ENCODE measurements at places on chromosomes 1 and 21.

DNA sequence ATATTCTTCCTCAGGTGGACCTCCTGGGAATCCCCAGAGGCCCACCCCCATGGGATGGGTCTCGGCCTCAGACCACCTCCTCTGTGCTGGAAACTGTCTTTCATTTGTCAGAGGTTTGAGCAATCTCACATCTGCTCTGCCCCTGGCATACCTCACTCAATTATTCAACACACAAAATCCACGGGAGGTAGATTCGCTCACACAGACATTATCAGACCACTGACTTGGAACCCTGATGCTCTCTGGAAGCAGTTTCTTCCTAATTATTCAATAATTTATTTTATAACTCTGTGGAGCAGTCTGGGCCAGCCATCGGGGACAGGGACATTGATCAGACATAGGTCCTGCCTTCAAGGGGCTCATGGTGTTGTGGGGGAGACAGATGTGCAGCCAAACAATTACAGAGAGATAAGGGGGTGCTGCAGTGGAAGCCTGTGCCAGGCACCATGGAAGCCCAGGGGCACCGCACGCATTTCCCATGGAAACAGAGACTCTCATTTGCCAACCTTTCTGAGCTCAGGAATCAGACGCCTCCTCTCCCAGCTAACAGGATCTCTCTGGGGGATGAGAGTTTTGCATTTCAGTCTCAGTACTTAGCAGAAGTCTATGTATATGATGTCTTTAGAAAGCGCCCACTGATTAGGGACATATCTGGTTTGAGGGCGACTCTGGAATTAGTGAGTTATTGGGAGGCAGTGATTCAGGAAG, 96.5 kb downstream of the HMGB4 start:
- DNase-seq: no peak

- no peak for DNase-seq
Measured at GRCh38 chr1:156880473-156880872, 13.0 kb upstream of the PEAR1 start.

DNA sequence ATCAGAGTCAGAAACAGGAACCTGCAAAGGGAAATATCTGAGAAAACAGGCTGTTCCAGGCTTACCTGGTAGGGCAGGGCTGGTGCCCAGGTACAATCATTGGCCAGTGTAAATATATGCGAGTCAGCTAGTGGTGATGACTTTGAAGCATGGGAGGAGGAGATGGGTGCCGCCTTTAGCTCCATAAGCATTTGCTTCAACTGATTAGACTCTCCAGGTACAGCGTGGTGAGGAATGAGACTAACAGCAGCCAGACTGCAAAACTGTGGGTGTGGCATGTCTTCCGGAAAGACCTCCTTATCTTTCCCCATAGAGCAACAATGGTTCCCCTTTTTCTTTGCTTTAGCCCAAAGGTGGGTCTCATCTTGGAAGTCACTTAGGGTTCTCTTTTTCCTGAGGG, 137.2 kb downstream of the LRIG2 start:
- DNase-seq: no peak

GRCh38 chr1:193419295-193419694, 232.9 kb upstream of the B3GALT2 start:
- no peak for DNase-seq

DNA sequence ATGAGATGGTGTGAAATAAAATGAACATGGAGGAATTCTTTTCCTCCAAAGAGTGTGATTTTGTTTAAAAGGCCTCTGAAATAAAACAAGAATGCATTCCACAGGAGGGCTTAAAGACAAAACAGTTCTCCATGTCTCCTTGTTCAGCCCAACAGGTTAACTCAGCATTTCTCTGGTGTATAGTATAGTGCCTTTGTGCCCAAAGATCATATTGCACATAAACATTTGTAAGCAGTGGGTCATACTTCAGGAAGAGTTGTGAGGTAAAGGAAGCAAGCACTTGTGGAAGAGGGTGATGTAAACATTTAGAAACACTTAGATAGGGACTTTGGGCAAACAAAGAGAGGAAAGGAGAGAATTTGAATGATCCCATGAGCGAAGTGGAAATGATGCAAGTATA, 433.9 kb downstream of the SIPA1L2 start:
- no peak for DNase-seq

DNA sequence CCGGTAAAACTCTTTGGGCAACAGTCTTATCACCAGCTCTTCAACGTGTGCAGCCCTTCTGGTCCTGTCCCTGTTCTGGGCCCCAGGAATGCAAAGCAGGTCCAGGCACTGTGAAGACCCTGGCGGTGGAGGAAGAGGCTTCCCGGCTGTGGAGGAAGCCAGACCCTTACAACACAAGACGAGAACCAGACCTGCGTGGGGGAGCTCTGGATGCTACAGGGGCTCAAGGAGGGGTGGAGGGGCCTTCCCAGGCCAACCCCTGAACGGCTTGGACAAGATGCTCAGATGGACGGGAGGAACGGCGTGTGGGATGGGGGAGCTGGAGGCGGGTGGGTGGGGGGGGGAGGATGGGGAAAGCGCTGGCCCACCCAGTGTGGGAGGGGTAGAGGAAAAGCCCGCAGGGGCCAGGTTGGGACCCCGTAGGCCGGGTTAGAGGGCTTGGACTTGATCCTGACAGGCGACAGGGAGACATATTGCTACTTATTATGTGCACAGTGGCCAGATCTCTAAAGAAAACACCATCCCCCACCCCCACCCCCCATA, 5.1 kb upstream of the OLIG2 start:
- DNase-seq: no peak

- no peak for DNase-seq
Measured at GRCh38 chr1:230822092-230822581, 46.2 kb downstream of the C1orf198 start.

- DNase-seq: no peak
Measured at GRCh38 chr1:42970143-42970542, 11.5 kb upstream of the SLC2A1 start.

DNA sequence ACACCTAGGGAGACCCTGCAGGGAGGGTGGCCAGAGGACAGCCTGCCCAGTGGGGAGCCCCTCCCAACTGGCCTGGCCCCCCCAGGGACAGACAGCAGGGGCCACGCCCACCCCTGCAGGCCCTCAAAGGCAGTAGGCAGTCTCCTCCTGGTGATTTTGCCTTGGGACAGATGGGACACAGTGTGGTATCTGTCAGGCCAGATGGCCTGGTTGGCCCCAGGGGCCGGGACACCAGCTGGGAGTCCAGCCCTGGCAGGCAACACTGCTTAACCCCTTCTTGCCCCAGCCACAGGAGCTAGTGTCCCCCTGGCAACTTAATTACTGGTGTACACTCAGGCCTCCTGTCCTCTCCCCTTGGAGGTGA, 17.8 kb downstream of the IFFO2 start:
- no peak for DNase-seq

DNA sequence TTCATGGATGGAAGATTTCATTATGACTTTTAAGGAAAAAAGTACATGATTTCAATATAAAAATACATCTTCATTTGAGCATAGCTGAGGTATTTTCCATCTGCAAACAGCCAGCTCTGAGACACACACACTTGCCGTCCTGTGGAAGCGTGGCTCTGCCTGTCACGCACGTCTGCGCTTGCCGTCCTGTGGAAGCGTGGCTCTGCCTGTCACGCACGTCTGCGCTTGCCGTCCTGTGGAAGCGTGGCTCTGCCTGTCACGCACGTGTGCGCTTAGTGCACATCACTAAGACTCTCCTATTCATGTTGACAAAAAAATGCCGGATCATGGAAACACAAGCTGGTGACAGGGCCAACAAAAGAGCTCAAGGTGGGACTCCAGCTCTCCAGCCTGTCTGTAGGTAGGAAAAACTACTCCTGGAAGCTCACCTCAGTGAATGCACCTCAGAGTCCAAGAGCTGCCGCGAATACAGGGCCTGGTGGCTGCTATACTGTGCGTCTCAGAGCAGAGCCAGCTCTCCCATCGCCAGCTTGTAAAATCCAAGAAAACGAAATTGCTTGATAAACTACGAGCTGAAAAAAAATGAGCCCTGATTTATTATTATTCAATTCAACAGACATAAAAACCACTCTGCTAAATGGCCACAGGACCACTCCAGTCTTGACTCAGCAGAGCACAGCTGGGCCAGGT, 69.3 kb downstream of the SLC37A1 start:
- DNase-seq: no peak

- no peak for DNase-seq
Measured at GRCh38 chr1:24491577-24492360, 10.9 kb upstream of the RCAN3 start.

DNA sequence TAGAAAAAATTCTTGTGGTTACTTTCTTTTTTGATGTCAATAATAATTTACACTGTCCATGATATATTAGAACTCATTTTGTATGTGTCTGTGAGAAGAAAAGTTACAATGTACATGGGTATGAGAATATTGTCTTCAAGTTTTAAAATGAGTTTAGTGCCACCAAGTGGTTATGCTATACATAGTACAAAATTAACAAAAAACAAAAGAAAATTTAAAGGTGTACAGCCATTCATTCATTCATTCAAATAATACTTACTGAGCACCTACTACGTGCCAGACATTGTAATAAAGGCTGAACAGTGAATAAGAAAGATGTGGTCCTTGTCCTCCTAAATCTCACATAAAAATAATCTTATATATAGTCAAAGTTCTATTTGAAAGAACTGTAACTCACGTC, 27.7 kb downstream of the UCHL5 start:
- no peak for DNase-seq

- DNase-seq: no peak
Measured at GRCh38 chr1:59816318-59816878, 1.6 kb downstream of the HOOK1 start.

DNA sequence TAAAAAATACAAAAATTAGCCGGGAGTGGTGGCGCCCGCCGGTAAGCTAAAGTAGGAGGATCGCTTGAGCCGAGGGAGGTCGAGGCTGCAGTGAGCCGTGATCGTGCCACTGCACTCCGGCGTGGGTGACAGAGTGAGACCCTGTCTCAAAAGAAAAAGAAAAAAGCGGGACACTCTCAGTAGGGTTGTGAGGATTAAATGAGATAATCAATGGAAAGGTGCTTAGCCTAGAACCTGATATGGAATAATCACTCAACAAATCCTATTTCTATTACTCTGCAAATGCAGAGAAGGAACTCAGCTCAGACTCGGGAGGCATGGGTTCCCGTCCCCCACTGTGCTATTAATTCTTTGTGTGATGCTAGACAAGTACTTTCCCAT, 529 bp upstream of the LUZP1 start:
- no peak for DNase-seq

GRCh38 chr1:113657556-113658063, 101.7 kb downstream of the PHTF1 start:
- no peak for DNase-seq

DNA sequence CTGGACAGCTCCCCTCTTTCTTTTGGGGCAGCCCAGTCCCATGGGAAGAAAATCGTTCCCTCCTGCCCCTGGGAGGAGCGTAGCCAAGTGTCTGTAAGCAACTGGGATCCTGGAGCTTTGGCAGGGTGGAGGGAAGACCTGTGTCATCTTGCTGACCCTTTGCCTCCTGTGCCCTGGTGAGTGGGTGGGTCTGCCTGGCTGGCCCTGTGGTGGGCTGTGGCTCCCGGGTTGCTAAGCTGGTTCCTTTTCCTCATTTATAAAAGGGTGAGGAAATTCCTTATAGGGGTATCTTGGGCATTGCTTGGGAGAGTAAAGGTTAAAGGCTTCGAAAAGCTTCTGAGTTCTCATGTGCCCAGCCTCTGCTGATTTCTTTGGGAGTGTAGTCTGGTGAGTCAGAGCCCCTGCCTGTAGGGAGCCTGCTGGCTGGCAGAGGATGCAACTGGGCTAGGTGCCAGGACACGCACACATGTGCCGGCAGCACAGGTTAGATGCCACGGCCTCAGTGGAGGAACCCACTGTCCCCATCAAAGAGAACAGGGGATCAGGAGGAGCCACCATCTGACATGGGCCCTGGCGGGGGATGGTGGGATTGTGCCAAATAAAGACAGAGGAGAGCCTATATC, 85.2 kb downstream of the ARHGEF10L start:
- DNase-seq: no peak
